Umbilical cord (tissue), 2 donors: ENCODE measurements at places on chromosomes 12 and 14.
A peak's percentile ranks its signal among the peaks of the same experiment; 100 is the strongest.

- DNase-seq = no peak
These were observed 110.3 kb downstream of the RFLNA start for GRCh38 chr12:124405151-124405550.

- peak; percentile 38 for DNase-seq
These were observed 81.9 kb upstream of the ATF7IP start for GRCh38 chr12:14283489-14284144.

- no peak for DNase-seq
These were observed 138.5 kb upstream of the NOS1 start for GRCh38 chr12:117499759-117500485.

- peak; percentile 88 for DNase-seq
These were observed 36.0 kb upstream of the SNX6 start for GRCh38 chr14:34665785-34666435.

DNA sequence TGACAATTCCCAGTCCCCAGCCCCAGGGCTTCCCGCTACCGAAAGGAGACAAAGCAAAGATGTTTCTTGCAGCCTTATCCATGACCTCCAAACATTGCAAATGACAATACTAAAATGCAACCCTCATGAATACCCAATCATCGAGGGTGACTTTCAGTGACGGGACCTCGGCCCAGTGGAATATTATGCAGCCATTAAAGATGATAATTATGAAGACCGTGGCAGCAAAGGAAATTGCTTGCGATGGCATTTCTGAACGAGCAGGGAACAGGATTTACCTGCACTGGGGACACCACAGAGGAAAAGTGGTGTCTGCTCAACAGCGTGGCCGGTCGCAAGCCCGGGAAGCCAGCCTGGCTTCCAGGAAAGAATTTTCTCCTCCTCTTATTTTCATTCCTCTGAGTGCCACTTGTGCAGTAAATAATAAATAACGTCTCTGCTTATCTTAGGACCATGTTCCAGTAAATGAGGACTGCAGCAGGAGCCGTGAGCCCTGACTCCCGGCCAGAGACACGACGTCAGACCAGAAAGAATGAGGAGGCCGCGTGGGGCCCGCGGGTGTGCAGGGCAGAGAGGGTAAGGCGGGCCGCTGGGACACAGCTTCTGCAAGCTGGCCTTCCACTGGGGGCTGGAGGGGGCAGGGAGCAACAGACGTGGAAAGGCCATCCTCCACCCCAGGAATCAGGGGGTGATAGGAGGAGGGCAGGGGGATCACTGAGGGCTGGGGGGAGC, 6.6 kb downstream of the C14orf180 start:
- peak; percentile 83 for DNase-seq

GRCh38 chr14:24362241-24362960, 5.6 kb upstream of the NFATC4 start:
- no peak for DNase-seq

GRCh38 chr14:91501951-91502930, 7.9 kb downstream of the PPP4R3A start:
- DNase-seq = no peak

GRCh38 chr14:64645220-64645892, 58.9 kb upstream of the PLEKHG3 start:
- DNase-seq = peak; percentile 98

GRCh38 chr12:84492351-84492883, 420.2 kb downstream of the SLC6A15 start:
- peak; percentile 68 for DNase-seq

- DNase-seq = no peak
These were observed 55.6 kb downstream of the TECPR2 start for GRCh38 chr14:102418169-102418852.

DNA sequence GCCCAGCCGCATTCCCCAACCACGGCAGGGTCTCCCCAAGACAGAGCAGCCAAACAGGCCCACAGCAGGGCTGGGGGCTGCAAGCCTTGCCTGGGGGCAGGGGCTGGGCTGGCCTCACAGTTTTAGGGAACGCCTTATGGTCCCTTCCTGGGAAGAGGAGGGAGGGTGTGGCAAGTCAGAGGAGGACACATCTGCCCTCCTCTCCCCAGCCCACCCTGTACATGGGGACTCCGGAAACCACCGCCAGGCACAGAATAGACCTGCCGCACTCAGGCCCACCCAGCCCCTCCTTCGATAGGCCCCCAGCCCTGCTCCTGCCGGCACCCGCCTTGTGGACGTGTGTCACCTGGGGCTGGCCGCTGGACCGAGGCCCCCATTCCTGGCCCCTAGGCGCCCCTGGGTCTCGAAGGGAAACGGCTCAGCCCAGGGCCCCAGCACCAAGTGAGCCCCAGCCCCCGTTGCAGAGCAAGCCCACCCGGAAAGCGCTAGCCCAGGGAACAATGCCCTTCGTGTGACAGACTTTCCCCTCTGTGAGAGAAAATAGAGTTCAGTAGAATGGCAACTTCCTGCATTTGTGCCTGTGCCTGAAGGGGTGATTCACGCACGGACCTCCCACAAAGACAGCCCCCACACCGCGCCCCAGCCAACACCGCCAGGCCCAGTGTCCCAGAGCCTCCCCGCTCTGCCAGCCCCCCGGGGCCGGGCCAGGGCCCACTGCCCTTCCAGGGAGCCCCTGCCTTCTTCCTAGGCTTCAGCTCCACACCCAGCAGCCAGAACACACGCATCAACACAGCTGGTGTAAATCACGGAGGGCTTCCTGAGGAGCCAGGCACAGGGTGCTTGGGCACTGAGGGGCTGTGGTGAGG, 12.0 kb upstream of the NUDT14 start:
- DNase-seq = no peak

- no peak for DNase-seq
These were observed 67.5 kb downstream of the DNAH10 start for GRCh38 chr12:123829561-123829960.

DNA sequence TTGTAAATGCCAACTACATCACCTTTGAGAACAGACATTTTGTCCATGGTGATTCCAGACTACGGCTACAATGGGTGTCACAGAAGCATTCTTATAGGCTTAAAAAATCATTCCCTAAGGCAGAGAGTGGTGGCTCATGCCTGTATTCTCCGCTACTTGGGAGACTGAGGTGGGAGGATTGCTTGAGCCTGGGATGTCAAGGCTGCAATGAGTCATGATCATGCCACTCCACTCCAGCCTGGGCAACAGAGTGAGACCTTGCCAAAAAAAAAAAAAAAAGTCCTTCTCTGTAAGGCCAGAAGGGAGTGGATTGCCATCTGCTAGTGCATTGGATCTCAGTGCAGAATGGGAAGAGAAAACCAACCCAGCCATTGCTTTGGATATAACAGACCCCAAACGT, 522.5 kb downstream of the VRK1 start:
- no peak for DNase-seq

DNA sequence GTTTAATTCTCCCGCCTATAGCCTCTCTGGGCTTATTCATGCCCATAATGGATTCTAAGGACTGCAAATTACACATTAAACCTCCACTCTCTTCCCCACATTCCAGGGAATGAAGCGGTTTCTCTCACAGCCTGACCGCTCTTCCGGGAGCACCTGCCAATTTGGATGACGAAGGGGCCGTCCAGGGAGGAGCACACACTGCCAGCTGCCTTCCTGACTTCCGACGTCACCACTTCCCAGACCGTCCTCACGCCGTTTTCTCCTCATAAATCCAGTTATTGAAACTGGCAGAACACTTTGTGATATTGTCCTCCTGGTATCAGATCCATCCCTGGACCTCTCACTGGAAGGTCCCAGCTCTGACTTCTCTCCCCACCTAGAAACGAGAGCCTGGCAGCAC, 87.6 kb downstream of the GCH1 start:
- no peak for DNase-seq

DNA sequence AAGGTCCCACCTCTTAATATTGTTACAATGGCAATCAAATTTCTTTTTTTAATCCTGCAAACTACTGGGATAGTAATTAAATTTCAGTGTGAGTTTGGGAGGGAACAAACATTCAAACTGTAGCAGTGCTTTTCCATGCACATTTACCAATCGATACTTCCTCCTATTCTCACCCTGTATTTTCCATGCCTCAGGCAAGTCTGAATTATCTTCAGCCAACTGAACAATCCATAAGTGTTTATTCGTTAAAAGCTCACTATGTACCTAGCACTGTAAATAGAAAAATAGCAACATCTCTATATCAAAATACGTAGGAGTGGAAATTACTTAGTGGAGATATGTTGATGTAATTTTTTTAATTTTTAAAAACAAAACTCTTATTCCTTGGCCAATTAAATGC, 43.5 kb downstream of the CCDC177 start:
- no peak for DNase-seq

DNA sequence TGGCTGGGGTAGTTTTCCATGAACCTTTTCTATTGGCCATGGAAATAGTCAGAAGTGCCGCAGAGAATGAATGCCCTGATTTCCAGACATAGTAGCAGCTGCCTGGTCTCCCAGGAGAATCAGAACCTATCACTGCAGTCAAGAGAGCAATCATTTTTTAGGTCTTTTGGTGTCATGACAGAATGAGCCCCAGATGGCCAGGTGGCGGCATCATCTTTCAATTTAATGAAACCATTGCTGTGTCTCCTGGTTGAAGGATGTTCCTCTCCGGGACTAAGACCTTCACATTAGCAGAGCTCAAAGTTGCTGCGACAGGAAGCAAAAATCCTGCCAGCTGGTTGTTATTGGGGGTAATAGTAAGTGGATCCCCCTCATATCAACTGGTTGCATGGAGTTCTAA, 18.8 kb downstream of the TNFAIP2 start:
- DNase-seq = no peak

GRCh38 chr12:104213952-104214351, 1.6 kb upstream of the TXNRD1 start:
- no peak for DNase-seq

- DNase-seq = no peak
These were observed 20.1 kb upstream of the CDK17 start for GRCh38 chr12:96420277-96420835.

DNA sequence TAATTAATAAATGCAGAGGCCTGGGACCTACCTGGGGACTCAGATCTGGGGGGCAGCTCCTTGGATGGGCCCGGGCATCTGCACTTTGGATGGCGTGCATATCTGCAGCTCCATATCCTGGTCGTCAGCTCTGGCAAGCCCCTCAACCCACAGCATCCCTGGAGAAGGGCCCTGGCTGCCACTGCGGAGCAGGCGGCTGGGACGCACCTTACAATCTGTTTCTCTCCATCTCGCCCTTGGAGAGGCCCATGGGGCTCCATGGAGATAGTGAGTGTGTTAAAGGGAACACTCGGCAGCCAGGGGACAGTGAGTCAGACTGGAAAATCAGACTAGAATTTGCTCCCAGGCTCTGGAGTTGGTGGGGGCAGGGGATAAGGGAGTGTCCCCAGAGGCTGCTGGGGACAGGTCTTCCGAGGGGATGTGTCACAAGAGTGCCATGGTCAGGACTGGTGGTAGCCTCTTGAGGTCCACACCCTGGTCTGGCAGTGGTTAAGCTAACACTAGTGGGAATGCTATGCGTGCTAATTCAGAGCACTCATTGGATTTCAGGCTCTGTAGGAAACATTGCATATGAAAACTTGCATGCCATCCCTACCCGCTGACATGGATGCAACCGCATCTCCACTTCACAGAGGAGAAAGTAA, 21.5 kb downstream of the RFLNA start:
- DNase-seq = no peak
